Cardiac fibroblast (primary cell): ENCODE measurements at places on chromosomes 4 and X.

GRCh38 chr4:147683188-147683591 is 773 bp downstream of the PRMT9 start:
- peak; percentile 46 for DNase-seq

DNA sequence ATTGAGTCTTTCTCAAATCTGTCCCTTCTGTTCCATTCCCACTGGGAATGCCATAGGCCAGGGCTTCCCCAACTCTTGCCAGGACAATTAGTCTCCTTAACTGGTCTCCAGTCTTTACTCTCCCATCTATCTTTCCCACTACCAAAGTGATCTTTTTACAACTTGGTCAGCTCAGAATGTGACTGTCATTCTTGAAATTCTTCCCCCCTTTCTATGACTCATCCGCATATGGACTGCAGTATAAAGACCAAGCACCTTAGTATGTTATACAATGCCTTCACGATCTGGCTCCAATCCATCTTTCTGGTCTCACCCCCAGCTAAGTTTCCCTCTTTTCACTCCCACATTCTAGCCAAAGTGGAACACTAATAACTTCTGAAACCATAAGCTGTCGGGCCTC is 383.8 kb downstream of the OPHN1 start:
- DNase-seq: no peak

DNA sequence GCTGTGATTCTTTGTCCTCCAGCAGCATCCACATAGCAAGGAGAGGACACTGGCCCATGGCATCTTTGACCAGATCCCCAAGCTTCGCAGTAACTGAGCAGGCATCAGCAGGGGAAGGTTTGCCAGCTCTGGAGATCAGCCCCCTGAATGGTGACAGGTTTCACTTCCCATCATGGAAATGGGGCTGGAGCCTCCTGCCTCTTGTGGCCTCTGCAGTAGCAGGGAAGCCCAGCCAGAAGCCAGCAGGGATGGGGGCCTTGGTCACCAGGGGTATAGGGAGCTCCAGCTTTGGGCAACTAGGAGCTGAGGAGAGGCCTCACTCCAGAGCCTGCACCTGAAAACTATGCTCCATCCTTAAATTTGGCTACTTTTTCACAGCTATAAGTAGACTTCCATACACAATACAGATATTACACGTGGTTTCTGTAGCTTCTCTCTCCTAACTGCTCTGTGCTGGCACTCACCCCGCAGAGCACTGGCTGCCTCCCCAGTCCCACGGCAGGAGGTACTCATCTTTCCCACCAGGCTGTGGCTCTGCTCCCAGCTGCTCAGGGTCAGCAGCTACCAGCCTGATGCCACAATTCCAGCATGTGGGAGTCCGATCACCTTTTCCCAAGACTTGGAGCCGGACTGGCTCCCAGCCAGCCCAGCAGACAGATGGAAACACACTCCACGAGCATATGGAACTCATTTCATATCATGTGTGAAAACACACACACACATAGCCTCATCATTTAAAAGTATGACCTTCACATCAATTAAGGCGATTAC is 2.8 kb downstream of the TMEM271 start:
- DNase-seq: no peak

DNA sequence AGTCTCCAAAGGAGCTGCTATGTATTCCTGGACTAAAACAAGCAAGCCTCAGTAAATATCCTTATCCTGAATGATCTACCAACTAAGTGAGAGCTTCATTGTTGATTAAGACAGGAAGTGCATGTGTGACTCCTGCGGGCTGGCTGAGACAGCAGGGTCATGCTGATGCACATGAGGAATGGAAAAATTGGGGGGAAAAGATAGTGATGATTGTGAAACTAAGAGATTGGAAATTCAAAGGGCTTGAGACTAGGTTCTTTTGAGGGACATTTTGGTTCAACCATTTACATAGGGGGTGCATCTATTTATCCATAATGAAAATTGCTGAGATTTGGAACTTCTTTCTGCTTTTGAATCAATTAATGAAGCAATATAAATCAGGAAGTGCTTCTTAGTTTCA is 61.1 kb upstream of the C1QTNF7 start:
- no peak for DNase-seq

- no peak for DNase-seq
Observed at GRCh38 chr4:177293208-177294033, 16.3 kb upstream of the NEIL3 start.

DNA sequence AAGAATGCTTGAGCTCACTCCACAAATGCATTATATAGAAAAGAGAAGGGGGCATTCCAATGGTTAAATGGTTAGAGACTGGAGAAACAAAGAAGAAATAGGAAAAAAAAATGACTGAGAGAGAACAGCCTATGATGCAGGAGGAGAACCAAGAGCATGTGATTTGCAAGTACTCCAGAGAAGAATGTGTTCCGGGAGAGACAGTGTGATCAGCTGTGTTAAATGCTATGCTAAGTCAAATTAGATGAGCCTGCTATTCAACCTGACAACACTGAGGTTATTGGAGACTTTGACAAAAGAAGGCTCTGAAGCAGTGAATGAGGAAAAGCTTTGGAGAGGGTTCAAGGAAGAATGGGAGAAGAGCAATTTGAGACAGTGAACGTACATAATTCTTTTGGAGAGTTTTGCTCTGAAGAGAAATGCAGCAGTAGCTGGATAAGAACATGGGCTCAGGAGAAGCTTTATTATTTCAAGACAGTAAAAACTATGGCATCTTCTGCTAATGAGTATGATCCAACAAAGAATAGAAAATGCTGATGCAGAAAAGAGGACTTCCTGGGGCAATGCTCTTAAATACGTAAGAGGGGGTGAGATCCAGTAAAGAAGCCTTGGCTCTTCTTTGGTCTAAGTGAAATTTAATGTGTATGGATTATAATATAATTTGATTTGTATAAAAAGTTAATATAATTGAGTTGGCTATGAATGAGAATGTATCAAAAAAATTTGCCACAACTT is 66.3 kb downstream of the PPP3CA start:
- DNase-seq: no peak

DNA sequence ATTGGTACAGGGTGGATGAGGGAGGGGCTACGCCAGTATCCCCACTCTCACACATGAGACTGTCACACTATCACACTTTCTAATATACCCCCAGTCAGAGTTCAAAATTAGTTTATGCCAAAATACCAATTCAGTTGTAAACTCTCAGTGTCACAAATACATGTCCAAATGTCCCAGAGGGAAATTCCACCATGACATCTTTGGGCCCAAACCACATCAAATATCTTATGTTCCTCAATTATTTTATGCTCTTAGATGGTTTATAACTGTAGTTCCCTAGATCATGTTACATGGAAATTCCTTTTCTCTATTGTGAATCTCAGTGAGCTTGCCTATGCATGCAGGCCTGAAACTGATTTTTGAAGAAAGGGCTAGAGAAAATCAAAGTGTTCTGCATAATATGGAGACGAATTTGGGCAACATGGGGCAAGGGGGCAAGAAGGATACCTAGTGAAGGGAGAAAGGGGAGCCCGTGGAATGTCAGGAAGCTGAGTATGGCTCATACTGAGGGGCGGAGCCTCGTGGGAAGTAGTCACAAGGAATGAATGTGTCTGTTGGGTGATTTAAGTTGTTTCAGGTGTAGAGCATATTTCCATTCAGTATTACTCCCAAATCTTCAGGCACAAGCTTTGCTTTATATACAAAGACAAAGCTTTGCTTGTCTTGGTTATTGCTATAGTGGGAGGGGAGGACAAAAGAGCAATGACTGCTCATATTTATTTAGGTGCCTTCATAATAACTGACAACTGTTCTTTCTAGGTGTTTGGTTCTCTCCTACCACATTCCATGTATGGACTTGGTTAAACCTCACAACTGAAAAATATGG is 40.8 kb downstream of the CLNK start:
- no peak for DNase-seq

DNA sequence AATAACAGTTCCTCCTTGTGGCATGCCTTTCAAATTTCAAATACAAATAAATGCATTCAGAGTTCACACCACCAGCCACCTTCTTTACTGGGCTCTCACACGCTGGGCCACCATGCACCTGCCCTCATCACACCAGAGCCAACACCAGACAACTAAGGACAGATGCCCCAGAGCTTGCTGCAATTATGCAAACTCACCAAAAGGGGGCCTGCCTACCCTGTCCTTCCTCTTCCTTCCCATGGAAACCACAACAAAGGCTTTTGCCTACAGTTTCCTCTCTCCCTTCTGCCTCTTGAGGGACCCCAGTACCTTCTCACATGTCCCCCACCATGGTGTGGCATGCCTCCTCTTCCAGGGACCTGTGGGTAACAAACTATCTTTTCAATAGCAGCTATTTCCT is 1333.9 kb upstream of the TENM3 start:
- DNase-seq: no peak

- no peak for DNase-seq
Observed at GRCh38 chr4:70714079-70714887, 7.5 kb upstream of the RUFY3 start.

- no peak for DNase-seq
Observed at GRCh38 chr4:74414149-74414809, 30.7 kb upstream of the AREG start.

DNA sequence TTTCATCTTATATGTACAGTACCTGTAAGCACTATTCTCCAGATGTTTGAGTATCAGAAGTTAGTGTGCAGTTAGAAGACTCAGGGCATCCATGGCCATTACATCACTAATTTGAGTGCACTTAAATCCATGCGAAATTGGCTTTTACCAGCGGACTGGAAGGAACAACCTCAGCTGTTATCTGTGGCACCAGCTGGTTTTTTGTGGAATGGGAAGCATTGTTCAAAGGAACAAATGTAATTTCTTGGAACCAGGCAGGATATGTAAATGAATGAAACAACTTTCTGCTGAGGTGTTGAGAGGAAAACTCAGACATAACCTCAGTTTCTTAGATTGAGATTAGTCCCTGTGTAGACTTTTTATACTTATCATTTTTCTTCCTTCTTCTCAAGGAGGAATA is 60.2 kb downstream of the PDGFRA start:
- no peak for DNase-seq

DNA sequence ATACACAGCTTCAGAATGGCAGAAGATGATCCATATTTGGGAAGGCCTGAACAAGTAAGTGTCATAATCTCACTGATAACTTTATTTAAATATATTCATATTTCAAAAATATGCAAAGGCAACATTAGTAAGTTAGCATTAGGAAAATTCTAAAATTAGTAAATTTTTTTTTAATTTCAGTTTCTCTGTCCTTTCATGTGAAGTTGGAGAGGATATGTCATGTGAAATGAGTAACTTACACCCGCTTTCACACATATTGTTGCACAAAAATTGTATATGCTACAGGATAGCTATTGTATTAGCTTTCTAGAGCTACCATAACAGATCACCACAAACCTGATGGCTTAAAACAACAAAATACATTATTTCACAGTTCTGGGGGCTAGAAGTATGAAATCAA is 24.3 kb downstream of the NFKB1 start:
- no peak for DNase-seq

DNA sequence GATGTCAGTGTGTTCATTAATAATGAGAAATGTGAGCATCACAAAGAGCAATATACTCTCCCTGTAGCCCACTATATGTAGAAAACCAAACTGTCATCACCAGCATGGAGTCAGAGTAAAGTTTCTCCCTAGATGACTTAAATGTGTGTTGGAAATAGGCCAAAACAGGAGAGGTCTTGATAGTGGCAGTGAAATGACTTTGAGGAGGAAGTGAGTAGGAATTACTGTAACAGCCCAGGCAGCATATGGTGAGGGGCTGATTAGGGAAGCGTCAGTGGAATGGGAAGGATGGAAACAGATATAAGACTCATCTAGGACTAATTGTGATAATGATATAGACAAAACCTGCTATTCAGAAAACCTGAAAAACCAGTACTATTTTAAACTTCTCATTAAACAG is 83.9 kb downstream of the ATXN3L start:
- DNase-seq: no peak

GRCh38 chr4:124933521-124933920 is 221.0 kb upstream of the ANKRD50 start:
- DNase-seq: no peak

DNA sequence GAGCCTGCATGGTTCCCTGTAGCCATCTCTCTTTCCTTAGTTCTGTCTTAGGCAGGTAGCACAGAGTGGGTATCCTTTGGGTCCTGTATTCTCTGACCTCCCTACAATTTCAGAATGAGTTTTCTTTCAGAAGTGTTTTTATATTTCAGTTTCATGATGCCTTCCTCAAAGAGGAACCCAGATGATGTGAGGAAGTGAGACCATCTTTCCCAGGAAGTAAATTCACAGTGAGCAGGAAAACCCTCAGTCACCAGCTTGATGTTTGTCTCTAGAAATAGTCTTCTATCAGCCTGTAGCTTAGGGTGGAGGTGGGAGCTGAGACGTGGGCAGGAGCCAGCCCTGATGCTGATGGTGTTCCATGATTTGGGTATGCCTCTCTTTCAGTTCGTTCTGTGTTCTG is 16.9 kb downstream of the PLAC1 start:
- DNase-seq: no peak

- no peak for DNase-seq
Observed at GRCh38 chrX:150572206-150572605, 3.8 kb downstream of the MTM1 start.

GRCh38 chr4:8775121-8775520 is 96.5 kb downstream of the HMX1 start:
- DNase-seq: no peak

- no peak for DNase-seq
Observed at GRCh38 chr4:24880186-24880585, 32.7 kb downstream of the CCDC149 start.
